ENCODE measurements at places on chromosomes 1 and 21.

DNA sequence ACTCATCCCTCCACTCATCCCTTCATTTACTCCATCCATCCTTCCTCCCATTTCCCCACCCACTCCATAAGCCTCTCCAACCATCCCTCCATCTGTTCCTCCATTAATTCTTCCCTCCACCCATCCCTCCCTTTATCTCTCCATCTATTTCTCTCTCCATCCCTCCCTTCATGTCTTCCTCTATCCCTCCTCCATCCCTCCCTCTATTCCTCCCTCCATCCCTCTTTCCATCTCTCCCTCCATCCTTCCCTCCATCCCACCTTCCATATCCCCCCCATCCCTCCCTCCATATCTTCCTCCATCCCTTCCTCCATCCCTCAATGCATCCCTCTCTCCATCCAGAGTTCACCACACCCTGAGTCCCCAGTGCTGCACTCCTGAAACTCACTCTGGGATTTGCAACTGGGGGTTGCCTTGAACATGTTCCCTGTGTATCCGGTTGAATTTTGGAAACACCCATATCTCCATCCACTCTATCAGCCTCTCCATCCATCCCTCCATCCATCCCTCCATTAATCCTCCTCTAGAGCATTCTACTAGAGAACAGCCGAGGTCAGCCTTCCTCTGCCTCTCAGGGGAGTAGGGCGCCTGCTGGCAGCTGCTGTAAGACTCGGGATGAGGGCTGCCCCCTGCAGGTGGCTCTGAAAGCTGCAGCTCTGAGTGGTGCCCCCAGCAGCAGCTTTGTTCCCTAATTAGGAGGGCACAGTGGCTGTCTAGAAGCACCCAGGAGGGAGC lies 39.4 kb downstream of the ABCG1 start:
- DNase-seq: peak; percentile 42

DNA sequence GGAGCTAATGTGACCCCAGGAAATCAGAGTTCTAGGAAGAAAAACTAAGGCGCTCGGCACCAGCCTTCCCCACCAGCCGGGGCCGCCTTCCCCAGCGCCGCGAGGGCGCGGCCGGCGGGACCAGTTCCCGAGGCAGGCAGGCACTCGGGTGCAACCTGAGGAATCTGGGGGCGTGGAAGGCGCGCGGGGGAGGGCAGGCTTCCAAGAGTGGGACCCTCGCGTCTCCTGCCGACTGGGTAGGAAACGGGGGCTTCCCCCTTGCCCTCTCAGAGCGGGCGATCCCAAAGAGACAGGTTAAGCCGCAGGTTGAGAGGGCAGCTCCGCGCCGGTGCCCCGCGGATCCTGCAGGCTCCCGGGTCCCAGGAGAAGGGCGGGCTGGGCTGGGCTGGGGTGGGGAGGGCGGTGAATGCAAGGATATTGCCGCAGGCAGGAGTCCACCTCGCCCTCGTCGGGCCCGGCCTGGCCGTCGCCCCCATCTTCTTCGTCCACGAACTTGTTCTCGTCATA lies 431 bp downstream of the ARPC5 start:
- peak; percentile 36 for DNase-seq

GRCh38 chr1:17207966-17208418 lies 3.1 kb downstream of the PADI1 start:
- peak; percentile 84 for DNase-seq

DNA sequence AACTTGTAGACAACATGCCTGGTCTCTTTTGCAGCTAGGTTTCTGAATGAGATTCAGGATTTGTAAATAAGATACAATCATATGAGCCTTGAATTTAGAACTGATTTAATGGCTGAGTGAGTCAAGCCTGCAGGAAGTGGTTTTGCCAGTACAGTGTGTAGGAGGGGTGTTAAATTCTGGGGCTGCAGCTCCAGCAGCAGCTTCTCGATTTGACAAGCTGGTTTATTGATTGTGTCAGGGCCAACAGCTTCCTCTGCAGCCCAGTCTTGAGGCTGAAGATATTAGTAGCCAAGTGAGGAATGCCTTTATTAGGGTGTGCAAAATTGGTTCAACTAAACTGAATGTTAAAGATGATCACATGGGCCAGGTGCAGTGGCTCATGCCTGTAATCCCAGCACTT lies 11.5 kb upstream of the PLA2G5 start:
- DNase-seq: peak; percentile 88

- peak; percentile 52 for DNase-seq
These were observed 10.6 kb downstream of the SASS6 start for GRCh38 chr1:100122177-100122576.

- DNase-seq: peak; percentile 30
These were observed 85.7 kb downstream of the NRDC start for GRCh38 chr1:51792864-51793263.

DNA sequence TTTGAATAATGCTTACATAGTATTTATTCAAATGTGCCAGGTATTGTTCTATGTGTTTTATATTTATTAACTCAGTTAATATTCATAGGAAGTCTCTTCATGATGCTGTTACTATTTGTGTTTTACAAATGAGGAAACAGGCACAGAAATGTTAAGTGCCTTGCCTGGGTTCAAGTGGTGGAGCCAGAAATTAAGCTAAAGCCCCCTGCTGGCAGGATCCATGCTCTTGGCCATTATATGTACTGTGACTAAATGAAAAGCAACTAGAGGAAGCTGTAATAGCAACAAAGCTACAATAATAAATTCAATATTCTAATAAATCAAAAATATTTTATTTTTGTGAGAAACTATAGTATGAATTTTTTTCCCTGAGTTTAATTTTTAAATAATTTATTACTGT lies 30.0 kb downstream of the IARS2 start:
- DNase-seq: peak; percentile 12

GRCh38 chr1:179166663-179167417 lies 62.6 kb downstream of the ABL2 start:
- DNase-seq: peak; percentile 82

DNA sequence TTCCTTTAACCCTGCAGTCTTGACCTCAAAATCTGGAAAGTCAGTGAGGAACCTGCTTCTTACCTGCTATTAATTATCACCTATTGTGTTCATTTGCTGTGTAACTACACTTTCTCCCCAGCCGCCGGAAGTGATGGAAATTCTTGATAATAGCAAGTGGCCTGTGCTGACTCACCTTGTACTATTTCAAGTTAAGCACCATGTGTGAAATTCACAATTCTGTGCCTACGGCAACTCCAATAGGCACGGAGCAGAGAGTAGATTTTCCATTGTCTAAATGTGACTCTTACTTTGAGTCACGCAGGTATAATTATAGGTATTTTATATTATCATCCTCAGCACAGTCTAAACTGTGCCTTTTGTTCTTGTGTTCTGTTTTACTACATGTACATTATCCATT lies 466.8 kb downstream of the KIF26B start:
- no peak for DNase-seq

GRCh38 chr1:3159121-3159520 lies 90.1 kb downstream of the PRDM16 start:
- no peak for DNase-seq

DNA sequence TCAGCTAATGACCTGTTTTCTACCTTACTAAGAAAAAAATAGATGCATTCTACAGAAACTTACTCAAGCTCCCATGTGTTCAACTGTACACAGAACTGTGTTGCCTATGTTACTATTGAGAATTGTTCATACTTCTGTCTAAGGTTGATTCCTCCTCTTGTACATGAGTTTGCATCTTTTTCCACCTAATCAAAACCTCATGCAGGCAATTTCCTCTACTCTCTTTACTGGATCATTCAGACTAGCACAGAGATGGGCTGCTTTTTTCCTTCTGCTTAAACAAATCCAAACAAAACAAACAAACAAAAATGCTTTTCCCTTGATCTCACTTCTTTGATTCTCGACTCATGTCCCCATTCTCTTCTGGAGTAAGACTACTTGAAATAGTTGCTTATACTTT lies 58.8 kb upstream of the PTGFR start:
- no peak for DNase-seq

DNA sequence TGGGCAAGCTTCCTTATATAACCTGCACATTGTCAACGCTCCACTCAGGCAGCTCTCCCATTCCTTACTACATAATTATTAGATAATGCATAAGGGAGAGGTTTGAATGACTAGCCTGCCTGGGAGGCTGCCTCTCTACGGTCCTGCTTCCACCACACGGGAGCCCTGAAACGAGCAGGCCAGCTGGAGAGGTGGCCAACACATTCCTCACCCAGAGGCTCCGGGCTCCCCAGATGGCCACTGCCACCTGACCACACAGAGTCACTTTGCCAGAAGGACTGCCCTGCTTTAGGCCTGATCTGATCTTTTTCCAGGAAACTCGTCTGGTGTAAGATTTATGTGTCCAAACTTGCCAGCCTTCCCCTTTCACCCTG lies 27.9 kb downstream of the HIVEP3 start:
- peak; percentile 20 for DNase-seq

- DNase-seq: peak; percentile 66
These were observed 108.2 kb downstream of the CLEC20A start for GRCh38 chr1:178388418-178389145.

- no peak for DNase-seq
These were observed 62.4 kb downstream of the ERI3 start for GRCh38 chr1:44292651-44293050.

DNA sequence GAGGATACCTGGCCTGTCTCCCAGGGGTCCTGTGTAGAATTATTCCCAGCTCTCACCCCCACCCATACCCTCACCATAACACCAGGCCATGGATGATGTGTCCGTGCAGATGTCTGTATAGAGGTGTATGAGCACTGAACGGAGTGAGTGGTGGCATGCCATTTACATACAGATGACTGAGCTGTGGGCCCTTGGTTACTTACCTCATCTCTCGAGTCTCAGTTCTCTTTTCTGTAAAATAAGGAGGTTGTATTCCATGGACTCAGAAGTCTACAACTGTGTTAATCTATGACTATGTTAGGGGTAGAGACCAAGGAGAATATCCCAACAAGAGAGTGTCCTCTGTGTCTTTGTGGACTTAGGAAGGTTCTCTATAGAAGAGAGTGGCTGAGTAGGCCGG lies 65.6 kb upstream of the CD1D start:
- DNase-seq: no peak

GRCh38 chr1:151143057-151143435 lies 3.4 kb downstream of the SEMA6C start:
- DNase-seq: no peak

DNA sequence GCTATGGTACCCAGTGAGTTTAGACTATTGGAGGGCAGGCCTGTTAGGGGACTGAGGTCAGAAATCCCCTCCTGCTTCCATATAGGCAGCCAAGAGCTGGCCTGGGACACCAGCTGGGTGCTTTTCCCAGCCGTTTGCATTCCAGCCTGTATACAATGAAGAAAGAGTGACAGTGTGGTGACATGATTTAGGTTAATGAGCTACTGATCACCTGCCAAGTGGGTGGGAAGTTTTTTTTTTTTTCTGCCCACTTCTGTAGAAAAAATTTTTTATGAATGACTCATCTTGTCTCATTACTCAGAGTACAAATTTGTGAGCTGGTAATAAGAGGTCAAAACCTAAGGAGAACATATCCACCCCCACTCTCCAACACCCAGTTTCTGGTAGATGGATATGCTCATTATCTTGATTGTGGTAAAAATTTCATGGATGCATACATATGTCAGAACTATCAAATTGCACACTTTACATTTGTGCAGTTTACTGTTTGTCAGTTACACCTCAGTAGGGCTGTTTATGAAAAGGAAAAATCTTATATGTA lies 16.4 kb upstream of the CGN start:
- DNase-seq: peak; percentile 84

DNA sequence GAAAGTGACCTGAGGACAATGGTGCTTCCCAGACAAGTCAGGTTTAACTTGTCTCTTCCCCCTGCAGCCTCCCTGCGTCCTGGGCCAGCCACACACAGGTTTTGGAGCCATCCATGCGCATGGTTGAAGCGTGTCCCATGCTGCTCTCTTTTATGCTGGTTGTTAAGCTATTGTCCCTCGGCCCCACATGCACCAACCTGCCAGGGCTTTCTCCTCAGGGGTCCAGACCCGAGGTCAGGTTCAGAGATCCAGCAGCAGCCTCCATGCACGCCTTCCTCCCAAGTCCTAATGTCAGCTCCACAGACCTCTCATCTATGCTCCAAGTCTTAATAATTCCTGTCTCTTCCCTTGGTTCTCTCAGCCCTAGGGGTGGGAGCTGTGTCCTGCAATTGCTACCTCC lies 1.6 kb downstream of the ABCA4 start:
- no peak for DNase-seq

- no peak for DNase-seq
These were observed 87.5 kb downstream of the DDX20 start for GRCh38 chr1:111843177-111843576.

- no peak for DNase-seq
These were observed 16.3 kb downstream of the LRRC71 start for GRCh38 chr1:156936721-156937220.

DNA sequence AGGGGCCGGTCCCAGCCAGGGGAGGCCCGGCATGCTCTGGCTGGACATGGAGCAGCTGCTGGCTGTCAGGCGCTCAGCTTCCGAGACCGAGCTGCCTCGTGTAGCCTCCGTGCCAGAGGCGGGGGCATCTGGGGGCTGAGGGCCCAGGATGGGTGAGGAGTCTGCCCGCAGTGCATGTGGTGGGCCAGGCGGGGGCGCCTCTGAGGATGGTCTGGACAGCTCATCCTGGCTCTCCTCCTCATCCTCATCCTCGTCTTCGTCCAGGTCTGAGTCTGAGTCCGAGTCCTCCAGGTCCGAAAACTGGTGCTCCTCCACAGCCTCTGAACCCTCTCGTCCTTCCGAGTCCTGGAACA lies 28.9 kb upstream of the EDN2 start:
- DNase-seq: no peak

DNA sequence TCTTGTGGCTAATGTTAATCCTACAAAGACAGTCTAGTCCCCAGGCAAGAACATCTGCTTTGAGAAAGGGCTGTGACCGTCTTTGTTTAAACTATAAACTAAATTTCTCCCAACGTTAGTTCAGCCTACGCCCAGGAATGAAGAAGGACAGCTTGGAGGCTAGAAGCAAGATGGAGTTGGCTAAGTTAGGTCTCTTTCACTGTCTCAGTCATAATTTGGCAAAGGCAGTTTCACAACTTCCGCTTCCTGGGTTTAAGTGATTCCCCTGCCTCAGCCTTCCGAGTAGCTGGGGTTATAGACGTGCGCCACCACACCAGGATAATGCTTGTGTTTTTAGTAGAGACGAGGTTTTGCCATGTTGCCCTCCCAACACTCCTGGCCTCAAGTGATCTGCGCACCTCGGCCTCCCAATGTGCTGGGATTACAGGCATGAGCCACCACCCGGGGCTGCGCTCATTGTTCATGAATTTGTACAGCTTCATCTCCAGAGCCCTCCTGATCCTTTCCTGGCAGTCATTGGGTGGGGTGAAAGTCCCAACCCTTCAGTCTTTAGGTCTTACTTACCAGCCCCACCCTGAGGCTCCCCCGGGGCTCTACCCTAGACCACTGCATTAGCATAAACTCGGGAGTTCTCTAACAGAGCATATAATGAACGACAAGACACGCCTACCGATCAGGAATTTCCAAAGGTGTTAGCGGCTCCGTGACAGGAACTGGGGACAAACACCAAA lies 4.9 kb upstream of the MASP2 start:
- peak; percentile 25 for DNase-seq

All from fibroblast of skin of right biceps (primary cell).